MG63 (cell line): ENCODE measurements at places on chromosomes 5 and 9. TPM values are rescaled to one million over a fixed set of nuclear protein-coding genes. Genes with fewer than 3 reads are reported as not detected.
A peak's percentile ranks its signal among the peaks of the same experiment; 100 is the strongest.

Gene LECT2
- total RNA-seq, result not detected in 2 replicates

Gene FYB1
- not detected in 2 replicates for total RNA-seq

Gene CARTPT
- not detected in 2 replicates for total RNA-seq

Gene PBX3
- 12.4 and 18.7 TPM in 2 replicates for total RNA-seq

Gene STKLD1
- not detected in 2 replicates for total RNA-seq

Gene TRPM6
- 0.03 and 0.17 TPM in 2 replicates for total RNA-seq

Gene BRINP1
- total RNA-seq, result 0.49 TPM in 1 of 2 replicates, not detected in the other

DNA sequence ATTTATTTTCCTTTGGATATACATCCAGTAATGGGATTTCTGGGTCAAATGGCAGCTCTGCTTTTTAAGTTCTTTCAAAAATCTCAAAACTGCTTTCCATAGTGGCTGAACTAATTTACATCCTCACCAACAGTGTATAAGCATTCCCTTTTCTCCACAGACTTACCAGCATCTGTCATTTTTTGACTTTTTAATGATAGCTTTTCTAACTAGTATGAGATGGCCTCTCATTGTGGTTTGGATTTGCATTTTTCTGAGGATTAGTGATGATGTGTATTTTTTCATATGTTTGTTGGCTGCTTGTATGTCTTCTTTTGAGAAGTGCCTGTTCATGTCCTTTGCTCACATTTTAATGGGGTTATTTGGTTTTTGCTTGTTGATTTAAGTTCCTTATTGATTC, 90.0 kb upstream of the HMHB1 start:
- no peak for DNase-seq

- peak; percentile 39 for DNase-seq
Measured at GRCh38 chr5:152349683-152350526, 55.2 kb downstream of the NMUR2 start.

DNA sequence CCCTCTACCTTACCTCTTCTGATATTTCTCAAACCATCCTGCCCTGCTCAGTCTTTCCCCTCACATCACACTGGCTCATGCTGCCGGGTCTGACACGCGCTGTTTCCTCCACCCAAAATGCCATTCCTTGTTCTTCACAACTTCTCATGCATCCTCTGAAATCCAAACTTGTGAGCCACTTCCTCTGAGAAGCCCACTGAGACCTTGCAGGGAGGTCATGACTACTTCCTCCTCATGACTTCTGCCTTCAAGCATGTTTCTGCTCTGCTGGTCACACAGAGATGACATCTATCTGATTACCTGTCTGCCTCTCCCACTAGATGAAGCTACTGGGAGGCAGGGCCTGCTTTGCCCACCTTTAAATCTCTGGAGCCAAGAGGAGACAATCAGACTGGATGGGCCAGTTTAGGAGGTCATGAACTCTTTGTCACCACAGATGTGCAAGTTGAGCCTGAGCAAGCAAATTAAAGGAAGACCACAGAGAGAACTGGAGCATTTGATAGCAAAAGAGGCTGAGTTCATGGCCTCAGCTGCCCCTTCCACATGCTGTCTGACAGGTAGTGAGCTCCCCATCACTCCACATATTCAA, 119.8 kb upstream of the TBC1D2 start:
- peak; percentile 23 for DNase-seq

DNA sequence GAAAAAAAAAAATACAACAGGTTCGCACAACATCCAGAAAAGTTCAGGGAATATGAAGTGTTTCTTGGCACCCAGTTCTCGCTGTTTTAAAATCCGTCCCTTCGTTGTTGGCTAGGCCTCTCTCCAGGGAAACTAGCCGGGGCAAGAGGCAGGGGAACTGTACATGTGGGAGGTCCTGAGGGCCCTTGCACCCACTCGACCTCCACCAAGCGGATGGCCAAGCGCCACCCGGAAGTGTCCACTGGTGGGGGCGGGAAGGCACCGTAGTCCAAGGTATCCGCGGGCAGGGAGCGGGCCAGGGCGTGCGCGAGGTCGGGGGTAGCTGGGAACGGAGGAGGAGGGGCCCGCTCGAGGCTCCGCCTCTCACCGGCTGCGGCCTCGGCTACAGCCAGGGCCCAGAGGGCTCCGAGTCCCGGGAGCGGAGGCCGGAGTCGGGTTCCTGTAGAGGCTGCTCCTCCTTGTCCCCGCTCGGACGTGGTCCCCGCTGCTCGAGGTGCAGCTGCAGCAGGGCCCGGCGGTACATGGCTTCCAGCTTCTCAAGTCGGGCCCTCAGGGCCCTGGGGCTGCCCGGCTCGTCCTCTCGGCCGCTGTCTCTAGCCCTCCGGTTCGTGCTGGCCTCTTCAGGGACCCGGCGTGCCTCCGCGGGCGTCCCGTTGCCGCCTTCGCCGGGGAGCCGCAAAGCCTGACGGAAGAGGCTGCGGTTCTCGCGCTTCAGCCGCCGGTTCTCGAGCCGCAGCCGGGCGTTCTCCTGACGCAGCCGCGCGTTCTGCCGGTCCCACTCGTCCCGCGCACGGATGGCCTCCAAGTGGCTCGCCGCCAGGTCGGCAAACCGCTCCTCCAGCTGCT, 720 bp downstream of the TUSC1 start:
- DNase-seq, result peak; percentile 92

GRCh38 chr9:131875828-131876485, 136.1 kb upstream of the RAPGEF1 start:
- peak; percentile 56 for DNase-seq

GRCh38 chr5:78288246-78288645, 6.3 kb downstream of the AP3B1 start:
- no peak for DNase-seq

- no peak for DNase-seq
Measured at GRCh38 chr9:122226142-122226757, 2.5 kb downstream of the LHX6 start.

DNA sequence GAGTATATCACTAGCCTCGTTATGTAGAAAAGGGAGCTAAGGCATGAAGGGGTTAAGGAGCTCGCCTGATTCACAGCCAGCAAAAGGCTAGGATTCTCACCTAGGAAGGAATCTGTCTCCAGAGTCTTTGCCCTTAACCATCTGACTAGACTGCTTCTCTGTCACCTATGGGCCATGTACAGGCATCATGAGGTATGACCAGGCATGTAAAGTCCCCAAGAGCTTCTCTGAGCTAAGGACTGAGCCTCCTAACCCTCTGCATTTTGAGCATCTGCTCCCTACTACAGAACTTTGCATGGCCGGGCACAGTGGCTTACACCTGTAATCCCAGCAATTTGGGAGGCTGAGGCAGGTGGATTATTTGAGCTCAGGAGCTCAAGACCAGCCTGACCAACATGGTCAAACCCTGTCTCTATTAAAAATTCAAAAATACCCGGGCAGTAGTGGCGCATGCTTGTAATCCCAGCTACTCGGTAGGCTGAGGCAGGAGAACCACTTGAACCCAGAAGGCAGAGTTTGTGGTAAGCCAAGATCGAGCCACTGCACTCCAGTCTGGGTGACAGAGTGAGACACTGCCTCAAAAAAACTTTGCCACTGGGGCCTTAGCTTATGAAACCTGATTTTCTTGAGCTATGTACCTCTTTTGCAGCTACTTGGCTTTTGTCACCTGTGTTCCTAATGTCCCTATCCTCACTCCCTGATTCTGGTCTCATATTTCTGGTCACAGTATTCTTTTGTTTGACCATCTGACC, 33.2 kb upstream of the IL7R start:
- DNase-seq, result no peak

DNA sequence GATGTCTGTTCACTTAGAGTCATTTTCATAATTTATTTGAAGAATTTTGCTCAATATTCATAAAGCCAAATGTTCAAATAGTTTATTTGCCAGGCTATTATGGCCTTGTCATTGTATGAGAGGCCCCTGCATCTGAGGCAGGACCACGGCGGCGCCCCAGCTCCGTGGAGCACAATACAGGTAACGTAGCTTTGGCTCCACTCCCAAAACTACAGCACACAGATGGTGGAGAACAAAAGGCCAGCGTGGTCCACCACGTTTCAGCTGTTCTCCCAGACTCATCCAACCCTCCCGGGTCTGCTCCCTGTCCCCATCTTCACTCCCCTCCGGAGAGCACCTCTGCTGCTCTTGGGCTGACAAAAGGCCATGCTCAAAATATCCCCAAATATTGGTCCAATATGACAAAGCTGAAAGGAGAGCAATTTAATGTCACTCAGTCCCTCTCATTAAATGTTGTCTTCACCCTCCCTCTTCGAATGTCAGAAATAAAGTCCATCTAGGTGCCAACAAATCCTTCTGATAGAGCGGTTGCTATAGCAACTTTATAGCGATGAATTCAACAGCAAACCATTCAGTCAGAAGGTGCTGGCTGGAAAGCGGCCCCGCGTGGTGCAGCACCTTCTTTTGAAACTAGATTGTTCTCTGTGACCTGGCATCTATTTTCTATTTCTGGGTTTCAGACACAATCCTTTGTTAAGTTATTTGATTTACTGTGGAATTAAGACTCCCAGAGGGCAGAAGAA, 504.3 kb downstream of the ARHGEF28 start:
- no peak for DNase-seq

GRCh38 chr5:176778921-176779465, 31.4 kb upstream of the UNC5A start:
- DNase-seq, result no peak

DNA sequence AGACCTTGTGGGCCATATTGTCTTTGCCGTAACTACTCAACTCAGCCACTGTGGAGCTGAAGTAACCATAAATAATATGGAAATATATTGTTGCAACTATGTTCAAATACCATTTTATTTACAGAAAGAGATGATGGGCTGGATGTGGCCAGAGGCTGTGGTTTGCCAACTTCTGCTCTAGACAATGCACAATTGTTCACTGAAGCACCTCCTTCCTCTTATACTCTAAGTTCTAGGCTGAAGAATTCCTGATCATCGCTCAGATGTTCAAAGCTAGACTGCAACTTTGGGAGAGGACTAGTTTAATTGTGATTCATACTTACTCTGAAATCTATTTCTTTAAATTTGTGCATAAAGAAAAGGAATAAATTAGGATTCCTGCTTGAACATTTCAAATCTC, 245.0 kb downstream of the TAF11L14 start:
- no peak for DNase-seq

- DNase-seq, result no peak
Measured at GRCh38 chr5:95042037-95042436, 242.9 kb downstream of the MCTP1 start.
